ENCODE measurements at places on chromosomes 11 and 22.

- no peak for DNase-seq
Observed at GRCh38 chr11:75576499-75576918, 14.5 kb downstream of the SERPINH1 start.

DNA sequence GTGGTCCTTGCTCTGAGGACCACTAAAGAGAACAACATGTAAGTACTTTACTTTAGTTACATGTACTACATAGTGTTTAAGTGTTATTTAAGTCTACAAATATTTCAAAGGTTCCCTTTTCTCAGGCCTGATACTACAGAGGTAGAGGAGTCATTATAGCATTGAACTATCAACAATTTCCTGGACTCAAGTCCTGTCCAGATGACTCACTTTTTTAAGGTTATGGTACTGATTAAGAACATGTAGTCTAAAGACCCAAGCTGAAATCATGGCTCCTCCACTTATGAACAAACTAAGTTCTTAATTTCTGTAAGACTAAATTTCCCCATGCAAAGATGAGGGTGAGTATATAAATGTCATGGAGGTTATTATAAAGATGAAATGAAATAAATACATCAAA is 74.7 kb downstream of the NARS2 start:
- DNase-seq: no peak

DNA sequence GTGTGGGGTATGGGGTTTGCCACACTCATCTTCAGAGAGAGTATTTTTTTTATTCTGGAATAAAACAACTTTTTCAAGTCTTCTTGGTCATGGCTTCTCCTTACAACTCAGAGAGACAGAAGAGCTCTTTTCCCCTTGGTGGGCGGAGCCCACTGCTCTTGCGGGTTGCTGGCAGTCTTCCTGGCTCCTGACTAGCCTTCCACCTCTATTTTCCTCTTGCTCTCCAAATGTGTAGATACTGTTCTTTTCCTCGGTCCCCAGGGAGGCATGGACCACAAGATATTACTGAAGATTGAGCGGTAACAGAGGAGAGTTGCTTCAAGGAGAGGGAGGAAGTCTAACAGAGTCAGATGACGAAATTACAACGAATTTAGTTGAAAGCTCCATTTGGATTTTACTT is 210.6 kb downstream of the NTM start:
- DNase-seq: no peak

GRCh38 chr11:128457874-128458273 is 129.5 kb downstream of the ETS1 start:
- DNase-seq: no peak

- no peak for DNase-seq
Observed at GRCh38 chr11:8593455-8593854, 573 bp downstream of the STK33 start.
